A549 treated with Hydrocortisone at 1 μM for 4 hours (cell line): ENCODE measurements at places on chromosomes 13 and 19. TPM values are rescaled to one million over a fixed set of nuclear protein-coding genes. Genes with fewer than 3 reads are reported as not detected.

The GPR180 gene
- 2.6 to 3.8 TPM (median 3.4 TPM) in 5 replicates for total RNA-seq

The ZNF439 gene
- total RNA-seq: not detected in 5 replicates

The TCF3 gene
- 56.3 to 67.3 TPM (median 66.2 TPM) in 5 replicates for total RNA-seq

The FBXO27 gene
- 2.6 to 5.6 TPM (median 3.8 TPM) in 5 replicates for total RNA-seq

The ZNF226 gene
- 18.3 to 21.5 TPM (median 18.7 TPM) in 5 replicates for total RNA-seq

The B3GNT8 gene
- total RNA-seq: 0.09 to 0.33 TPM (median 0.12 TPM) in 4 of 5 replicates, not detected in the other

The PNMA8B gene
- not detected in 5 replicates for total RNA-seq

The DAND5 gene
- 0.07 TPM in 1 of 5 replicates, not detected in the others for total RNA-seq

The FBXO17 gene
- total RNA-seq: 67.6 to 80.4 TPM (median 73.3 TPM) in 5 replicates

The FOSB gene
- total RNA-seq: 10.5 to 18.6 TPM (median 11.7 TPM) in 5 replicates

The PRDX2 gene
- total RNA-seq: 0.48 to 0.90 TPM (median 0.64 TPM) in 5 replicates

The FAM216B gene
- total RNA-seq: not detected in 5 replicates

The YJEFN3 gene
- 2.4 to 4.2 TPM (median 3.0 TPM) in 5 replicates for total RNA-seq

The CACNG8 gene
- total RNA-seq: 0.62 to 1.1 TPM (median 0.91 TPM) in 5 replicates

The EBI3 gene
- 2.5 to 3.9 TPM (median 3.4 TPM) in 5 replicates for total RNA-seq

The GGACT gene
- total RNA-seq: 2.5 to 4.7 TPM (median 3.5 TPM) in 5 replicates

The ZNF543 gene
- total RNA-seq: 0.99 to 2.0 TPM (median 1.4 TPM) in 5 replicates

The C1QTNF9B gene
- total RNA-seq: not detected in 5 replicates

The KIR2DL3 gene
- total RNA-seq: not detected in 5 replicates

The TPP2 gene
- total RNA-seq: 13.5 to 18.3 TPM (median 15.0 TPM) in 5 replicates

The MYPOP gene
- 6.2 to 10.1 TPM (median 9.3 TPM) in 5 replicates for total RNA-seq

The C19orf12 gene
- total RNA-seq: 44.7 to 51.3 TPM (median 49.8 TPM) in 5 replicates
